ENCODE measurements at places on chromosomes 11 and 22.

DNA sequence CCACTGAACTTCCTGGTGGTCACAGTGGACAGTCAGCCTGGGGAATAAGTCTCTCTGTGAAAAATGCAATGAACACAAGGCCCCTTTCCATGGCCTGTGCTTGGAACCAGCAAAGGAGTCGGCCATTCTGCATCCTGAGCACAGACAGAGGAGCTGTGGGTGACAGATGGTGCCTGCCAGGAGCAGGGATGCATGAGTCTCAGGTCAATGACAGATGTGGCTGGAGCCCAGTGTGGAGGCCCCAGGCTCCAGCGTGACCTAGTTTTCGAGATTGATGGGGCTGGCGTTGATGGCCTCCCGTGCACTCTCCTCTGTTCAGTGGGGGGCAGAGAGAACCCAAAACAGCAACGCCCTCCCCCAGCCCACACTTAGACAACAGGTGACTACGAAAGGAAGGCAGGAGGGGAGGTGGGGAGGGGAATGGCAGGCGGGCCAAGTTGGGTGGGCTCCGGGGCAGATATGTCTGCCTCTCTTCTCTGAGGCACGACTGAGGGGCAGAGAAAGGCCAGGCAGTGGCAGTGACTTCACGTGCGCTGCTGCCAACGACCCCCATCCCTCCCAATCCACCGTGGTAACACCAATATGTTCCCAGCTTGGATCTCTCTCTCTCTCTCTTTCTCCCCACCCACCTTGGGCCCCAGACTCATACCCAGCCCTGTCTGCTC lies 34.4 kb upstream of the CD5 start:
- DNase-seq, result no peak

DNA sequence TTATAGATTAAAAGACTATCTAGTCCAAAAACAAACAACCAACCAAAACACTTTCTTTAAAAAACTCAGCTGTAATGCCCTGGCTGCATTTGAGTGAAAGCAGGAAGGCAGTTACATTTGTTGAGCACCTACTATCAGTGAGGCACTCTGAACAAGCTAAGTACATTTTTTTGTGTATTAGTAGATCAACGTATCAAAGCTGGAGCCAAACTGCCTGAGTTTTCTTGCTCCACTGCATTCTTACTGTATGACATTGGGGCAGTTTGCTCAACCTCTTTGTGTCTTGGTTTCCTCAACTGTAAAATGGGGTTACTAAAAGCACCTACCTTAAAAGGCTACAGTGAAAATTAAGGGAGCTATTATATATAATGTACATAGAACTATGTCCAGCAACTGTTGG lies 22.0 kb downstream of the COA4 start:
- no peak for DNase-seq

GRCh38 chr11:15010865-15011264 lies 38.7 kb upstream of the CALCA start:
- DNase-seq, result no peak

DNA sequence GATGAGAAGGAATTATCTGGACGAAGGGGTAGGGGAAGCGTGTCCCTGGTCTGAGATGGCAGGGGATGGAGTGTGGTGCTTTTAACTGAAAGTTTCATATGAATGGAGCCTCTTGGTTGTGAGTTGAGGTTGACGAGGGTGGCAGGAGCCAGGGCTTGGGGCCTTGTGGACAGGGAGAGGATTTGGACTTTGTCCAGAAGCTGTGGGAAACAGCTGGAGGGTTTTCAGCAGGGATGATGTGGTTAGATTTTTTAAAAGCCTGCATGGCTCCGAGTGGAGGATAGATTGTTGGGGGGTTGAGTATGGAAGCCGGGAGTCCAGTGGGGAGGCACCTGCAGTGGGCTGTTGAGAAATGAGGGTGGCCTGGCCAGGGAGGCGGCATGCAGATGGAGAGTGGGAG lies 24.8 kb downstream of the MYO7A start:
- DNase-seq, result peak; percentile 16

DNA sequence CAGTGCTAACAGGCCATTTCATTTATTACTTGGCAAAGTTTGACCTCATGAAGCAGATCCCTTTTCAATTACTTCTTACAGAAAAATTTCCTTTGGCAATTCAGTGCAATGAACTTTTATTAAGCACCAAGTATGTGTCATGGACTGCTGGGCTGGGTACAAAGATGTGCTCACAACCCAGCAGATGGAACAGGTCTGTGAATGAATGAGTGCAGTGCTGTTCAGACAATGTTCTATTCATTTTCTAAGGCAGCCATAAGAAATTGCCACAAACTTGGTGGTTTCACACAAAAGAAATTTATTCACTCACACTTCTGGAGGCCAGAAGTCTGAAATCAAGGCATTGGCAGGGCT lies 428.5 kb downstream of the SOX6 start:
- no peak for DNase-seq

DNA sequence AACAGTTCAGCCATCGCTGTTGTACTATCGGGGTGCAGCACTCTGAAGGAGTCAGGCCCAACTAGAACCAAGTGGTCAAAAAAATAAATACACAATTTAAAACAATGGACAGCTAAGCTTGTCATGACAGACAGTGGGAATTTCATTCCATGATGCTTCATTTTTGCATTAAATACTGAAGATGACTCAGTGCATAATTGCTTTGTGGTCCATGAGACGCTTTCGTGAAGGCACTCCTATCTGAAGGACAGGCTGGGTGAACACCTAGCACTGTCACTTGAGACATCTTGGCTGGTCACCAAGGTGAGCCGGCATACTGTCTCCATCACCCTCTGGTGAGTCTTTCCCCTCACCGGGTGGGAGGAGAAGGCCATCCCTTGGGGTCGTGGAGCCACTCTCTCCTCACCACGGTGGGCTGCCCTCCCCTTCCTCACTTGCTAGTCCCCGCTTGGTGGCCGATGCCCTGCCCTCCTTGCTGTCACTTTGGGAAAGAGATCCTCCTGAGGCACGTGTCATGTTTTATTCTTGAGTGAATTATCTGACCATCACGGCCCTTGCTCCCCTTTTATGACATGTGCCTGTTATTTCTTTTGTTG lies 4.9 kb upstream of the TESMIN start:
- no peak for DNase-seq

DNA sequence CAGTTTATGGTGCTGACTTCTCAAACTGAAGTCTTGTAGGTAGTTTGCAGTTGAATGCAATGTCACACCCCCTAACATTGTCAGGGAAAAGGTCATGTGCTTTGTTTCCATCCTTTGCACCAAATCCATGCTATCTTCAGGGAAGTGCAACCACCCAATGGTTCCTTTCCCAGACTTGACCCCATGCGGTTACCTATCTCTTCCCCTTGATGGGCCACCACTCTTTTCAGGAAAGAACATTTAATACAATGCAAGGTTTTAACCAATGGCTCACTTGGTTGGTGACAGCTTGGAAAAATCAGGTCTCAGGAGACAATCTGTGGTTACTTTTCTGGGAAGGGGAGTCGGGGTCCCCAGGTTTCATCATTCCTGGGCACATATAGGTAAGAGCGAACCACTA lies 2.1 kb downstream of the ABTB2 start:
- no peak for DNase-seq

- DNase-seq, result no peak
Measured at GRCh38 chr11:28704801-28705200, 596.6 kb downstream of the METTL15 start.

GRCh38 chr11:134554106-134554505 lies 142.1 kb upstream of the B3GAT1 start:
- DNase-seq, result no peak

DNA sequence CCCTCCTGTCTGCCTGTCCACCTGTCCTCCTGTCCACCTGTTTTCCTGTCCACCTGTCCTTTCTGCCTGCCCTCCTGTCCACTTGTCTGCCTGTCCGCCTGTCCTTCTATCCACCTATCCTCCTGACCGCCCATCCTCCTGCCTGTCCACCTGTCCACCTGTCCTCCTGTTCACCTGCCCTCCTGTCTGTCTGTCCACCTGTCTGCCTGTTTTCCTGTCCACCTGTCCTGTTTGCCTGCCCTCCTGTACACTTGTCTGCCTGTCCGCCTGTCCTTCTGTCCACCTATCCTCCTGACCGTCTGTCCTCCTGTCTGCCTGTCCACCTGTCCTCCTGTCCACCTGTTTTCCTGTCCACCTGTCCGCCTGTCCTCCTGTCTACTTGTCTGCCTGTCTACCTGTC lies 682.8 kb downstream of the TBC1D22A start:
- DNase-seq, result no peak

DNA sequence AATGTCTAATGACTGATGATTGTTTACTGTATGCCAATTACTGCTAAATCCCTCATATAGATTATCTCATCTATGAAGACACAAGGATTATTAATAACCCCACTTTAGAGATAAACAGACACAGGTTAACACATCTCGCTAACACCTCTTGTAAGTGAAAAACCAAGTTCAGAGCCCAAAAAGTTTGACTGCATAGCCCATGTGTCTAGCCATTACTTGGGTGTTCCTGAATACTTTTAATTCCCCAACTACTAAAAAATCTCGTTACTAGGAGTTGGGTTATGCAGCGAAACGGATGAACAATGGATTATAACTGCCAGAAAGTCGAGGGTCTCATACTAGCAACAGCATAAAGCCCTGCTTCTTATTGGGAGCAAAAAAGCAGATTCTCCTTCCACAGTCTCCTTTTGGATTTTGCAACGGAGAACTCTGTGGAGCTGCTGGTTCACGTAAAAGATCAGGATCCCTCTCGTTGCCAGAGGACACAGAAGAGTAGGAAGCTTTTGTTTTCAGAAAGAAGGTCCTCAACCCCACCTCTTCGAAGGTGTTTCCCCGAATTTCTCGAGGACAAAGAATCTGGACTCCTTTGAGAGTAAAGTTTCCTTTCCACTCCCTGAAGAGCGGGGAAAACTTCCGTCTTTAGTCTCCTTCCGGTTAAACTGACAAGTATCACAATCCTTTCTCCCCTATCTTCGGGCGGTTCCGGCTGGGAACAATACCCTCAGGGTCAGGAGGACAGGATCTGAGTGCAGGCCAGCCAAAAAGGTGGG lies 979 bp downstream of the ZBED5 start:
- no peak for DNase-seq

GRCh38 chr11:20501971-20502370 lies 97.4 kb upstream of the SLC6A5 start:
- DNase-seq, result no peak

DNA sequence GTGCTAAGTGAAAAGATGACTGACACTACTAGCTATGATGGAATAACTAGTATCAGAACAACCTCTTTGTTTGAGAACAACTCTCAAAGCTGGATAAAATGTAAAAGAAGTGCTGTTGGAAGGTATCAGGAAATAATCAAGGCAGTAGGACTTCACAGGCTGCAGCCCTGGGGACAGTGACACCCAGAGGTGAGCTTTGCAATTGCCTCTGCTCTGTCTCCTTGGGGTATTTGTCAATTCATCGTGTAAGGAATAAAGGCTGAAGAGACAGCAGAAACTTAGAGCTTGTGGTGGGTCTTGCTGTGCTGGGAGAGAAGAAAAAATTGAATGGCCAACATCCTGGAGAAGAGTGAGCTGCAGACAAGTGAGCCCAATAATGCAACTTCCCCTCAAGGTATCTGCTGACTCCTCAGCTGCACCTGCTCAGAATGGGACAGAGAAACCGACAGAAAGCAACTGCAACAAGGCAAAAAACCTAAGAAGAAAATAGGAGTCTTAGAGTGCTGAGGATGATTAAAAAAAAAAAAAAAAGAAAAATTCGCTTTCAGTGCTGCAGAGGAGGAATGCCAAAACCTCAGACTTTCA lies 141.1 kb downstream of the RCN1 start:
- no peak for DNase-seq

- peak; percentile 98 for DNase-seq
Measured at GRCh38 chr11:68839054-68839865, 2.5 kb downstream of the CPT1A start.

GRCh38 chr11:11155962-11156815 lies 196.9 kb downstream of the CSNK2A3 start:
- no peak for DNase-seq

GRCh38 chr22:31681349-31682345 lies 19.6 kb upstream of the PISD start:
- no peak for DNase-seq

GRCh38 chr11:108220721-108221336 lies 1.6 kb downstream of the NPAT start:
- no peak for DNase-seq

- DNase-seq, result no peak
Measured at GRCh38 chr11:16841481-16841880, 103.0 kb downstream of the C11orf58 start.

GRCh38 chr11:117816151-117816741 lies 8.3 kb downstream of the FXYD2 start:
- DNase-seq, result no peak

- peak; percentile 78 for DNase-seq
Measured at GRCh38 chr11:68828155-68828931, 13.4 kb downstream of the CPT1A start.

- no peak for DNase-seq
Measured at GRCh38 chr11:128845334-128845780, 21.7 kb downstream of the KCNJ1 start.

- no peak for DNase-seq
Measured at GRCh38 chr22:46047226-46047625, 70.3 kb upstream of the WNT7B start.

DNA sequence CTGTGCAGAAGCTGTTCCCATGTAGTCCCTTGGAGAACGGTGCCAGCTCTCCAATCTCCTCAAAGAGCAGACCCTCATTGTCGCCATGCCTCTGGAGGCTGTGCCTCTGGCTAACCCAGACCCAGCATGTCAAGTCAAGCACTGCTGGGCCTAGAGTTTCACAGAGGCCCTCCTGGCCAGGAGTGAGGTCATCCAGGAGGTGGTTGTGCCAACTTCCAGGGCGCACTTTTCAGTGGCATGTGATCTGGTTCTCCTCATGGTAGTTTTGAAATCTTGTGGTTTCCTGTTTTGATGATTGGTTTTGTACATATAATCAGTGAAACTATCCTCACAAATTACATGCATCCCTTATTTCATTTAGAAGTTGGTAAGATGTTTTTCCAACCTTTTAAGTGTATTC lies 78.9 kb downstream of the PPFIBP2 start:
- peak; percentile 55 for DNase-seq

DNA sequence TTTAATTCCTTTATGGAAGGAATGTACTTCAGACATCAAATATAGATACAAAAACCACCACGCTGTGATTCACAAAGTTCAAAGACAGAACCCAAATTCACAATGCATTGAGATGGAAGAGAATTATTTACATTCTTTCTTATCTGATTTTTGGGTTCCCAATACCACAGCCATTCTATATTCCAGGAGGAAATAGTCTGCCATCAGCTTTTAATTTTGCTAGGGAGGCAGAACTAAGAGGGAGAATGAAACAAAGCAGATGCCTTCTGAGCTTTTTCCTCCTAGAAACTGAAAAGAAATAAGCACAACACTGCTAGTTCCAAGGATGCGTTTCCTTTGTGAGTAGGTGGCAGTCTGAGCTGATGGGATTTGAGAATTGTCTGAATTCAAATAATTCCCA lies 283.0 kb upstream of the NARS2 start:
- DNase-seq, result no peak

All from left ventricle myocardium superior (tissue), 1 donor.